ENCODE measurements at places on chromosomes 6 and 20.

DNA sequence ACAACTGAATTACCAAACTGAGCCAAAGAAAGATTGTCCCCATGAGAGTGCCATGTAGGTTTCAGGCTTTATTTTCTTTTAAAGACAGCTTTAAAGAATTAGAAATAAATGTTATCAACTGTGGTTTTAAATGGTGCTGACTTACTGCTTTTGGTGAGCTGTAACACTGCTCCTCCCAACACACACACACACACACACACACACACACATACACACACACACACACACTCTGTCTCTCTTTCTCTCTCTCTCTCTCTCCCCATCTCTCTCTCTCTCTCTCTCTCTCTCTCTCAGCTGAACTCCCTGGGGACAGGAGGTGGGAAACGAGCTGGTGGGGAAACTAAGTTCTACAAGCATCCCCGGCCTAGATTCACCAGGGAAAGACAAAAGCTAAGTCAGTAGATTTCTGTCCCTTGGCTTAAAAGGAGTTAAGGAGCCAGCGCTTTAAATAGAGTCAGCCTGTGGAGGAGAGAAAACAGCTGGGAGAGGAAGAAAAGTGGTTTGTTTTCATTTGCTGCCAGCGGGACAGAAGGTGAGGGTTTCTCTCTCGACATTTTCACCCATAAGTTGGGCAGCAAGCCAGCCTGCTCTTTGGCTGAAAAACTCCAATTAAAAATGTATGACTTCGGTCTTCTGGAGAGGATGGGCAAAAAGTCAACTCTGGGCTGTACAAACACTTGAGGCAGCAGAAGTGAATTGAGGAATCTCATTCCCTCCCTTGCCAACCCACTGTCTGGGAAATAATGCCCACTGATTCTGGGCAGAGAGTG is 27.4 kb downstream of the CBLN4 start:
- no peak for DNase-seq

GRCh38 chr6:26205161-26205624 is 118.0 kb downstream of the HFE start:
- peak; percentile 57 for DNase-seq

GRCh38 chr6:25748049-25748448 is 6.5 kb upstream of the SLC17A4 start:
- DNase-seq = no peak

GRCh38 chr20:47337413-47337812 is 19.1 kb downstream of the ZMYND8 start:
- DNase-seq = no peak

DNA sequence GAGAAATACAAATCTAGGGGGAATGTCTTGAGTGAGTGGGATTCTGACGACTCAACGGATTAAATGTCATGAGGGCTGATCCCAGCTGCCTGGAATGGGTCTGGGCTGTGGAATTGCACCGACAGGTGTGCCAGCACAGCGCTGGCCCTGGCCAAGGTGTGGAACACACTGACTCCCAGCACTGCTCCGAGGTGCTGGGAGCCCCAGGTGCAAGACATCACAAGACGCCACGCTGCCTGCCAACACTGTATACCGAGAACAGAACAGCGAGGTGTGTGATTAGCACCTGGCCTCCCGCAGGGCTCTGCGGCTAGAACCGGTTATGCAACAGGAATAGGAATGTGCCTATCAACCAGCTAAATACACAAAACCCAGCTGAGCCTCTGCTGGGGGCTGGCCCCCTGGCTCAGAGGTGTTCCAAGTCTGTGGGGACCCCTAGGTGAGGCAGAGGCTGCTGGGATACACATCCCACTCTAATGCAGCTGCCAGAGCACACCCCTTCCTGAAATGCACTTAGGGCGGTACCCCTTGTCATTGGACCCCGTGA is 24.8 kb upstream of the APMAP start:
- DNase-seq = no peak

GRCh38 chr20:48574383-48574782 is 253.4 kb downstream of the PREX1 start:
- DNase-seq = no peak

DNA sequence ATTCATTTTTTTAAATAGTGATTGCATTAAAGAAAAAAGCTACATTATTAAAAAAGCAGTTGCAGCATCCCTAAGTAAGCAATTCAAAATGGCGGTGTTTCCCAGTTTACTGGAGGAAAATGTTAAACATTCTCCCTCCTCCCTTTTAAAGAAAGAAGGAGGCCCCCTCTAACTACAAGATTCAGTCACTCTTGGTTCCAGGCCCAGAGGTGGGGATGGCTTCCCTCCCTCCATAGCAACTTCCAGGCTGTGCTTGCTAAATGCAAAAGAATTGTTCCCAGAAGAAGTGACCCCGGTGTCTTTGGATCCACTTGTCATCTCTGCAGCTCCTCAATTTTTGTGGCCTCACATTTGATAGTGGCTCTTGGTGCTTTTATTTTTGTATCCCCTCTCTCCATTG is 165.9 kb downstream of the SOBP start:
- no peak for DNase-seq

Measured in activated T-helper 1 cell treated with anti-CD3 and anti-CD28 coated beads, Interleukin-2, amount 50 U/mL, for 16 hours (primary cell).